ENCODE measurements at places on chromosomes 3 and 15.
A peak's percentile ranks its signal among the peaks of the same experiment; 100 is the strongest.

DNA sequence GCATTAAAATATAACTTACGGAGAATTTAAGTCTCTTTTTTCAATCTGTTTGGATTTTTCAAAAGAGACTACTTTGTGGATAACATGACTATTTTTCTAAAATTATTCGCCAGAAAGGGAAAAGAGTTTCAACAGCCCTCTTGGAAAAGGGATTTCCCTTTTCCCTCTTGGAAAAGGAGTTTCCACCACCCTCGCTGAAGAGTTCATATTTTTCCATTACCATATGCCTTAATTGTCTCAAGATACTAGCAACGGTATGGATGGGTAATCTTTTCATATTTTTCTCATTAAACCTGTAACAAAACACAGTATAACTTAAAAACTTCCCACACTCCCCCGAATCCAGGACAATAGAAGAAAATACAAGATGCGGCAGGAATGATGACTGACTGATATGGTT, 66.1 kb upstream of the SPATA12 start:
- no peak for DNase-seq

DNA sequence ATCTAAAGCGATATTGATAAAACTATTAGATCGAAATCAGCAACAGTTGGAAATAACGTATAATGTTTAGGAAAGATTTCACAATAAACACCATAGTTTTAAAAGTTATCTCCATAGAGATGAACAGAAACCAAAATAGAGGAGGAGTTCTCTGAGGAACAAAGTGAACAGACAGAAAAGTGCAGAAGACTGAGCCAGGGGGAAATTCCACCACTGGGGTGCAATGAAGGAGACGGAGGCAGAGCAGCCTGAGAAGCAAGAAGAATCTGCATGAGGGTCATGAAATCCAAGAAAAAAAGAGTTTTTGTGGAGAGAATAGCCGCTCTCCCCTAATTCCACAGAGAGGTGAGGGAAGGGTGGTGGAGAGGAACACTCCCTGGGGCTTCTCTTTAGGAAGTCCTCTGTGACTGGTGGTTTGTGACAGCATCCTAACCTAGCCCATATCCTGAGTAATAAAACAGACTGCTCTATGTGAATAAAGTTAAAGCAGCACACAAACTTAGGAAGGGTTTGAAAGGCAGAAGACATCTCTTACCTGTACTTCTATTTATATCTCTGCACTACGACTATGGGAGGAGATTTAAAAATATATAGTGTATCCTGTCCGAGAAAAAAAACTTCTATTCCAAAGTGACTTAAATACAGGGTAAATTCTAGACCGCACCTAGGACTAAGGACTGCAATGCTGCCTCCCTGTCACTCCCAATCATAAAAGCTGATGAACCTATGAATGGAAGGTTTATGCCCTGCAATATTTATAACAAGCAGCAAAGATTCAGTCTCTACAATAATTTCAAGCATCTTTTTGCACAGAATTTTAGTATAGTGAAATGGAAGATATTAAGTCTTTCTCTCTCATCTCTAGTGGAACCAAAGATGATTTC, 22.9 kb downstream of the ATP8B4 start:
- DNase-seq: no peak

GRCh38 chr3:87076946-87077345, 86.0 kb upstream of the VGLL3 start:
- no peak for DNase-seq

GRCh38 chr3:11465744-11466616, 177.7 kb downstream of the VGLL4 start:
- no peak for DNase-seq

GRCh38 chr15:81766829-81767475, 278.9 kb downstream of the MEX3B start:
- no peak for DNase-seq

DNA sequence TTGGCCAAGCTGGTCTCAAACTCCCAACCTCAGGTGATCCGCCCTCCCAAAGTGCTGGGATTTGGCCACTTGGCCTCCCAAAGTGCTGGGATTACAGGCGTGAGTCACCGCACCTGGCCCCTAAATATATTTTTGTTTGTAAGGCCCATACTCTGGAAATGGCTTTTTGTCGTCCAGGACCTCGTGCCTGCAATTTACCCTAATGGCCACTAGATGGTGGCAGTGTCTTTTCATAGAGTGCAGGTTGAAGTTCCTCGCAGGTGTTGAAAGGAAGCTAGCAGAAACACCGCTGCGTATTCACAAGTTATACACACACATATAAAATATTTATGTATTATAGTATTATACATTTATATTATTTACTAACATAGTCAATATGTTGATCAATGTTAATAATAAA, 97.2 kb downstream of the LRTM1 start:
- no peak for DNase-seq

DNA sequence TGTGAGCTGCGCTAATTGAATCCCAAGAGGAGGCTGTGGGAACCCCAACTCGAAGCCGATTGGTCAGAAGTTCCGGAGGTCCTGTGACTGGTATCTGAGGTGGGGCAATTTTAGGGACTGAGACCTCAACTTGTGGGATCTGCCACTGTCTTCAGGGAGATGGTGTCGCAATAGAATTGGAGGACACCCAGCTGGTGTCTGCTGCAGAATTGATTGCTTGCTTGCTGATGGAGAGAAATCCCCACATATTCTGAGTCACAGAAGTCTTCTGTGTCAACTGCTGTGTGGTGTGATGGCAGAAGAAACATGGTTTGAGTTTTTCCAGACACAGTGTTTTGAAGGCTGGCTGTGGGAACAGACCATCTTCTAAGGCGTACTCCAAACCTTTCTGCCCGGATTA, 99.7 kb upstream of the PLXNA1 start:
- DNase-seq: no peak

- no peak for DNase-seq
Observed at GRCh38 chr3:70201975-70202374, 110.5 kb downstream of the MDFIC2 start.

GRCh38 chr15:48285329-48286214, 45.7 kb upstream of the DUT start:
- DNase-seq: peak; percentile 54

- DNase-seq: peak; percentile 26
Observed at GRCh38 chr15:60444289-60444912, 34.5 kb downstream of the ICE2 start.

GRCh38 chr3:114856835-114857234, 290.3 kb downstream of the ZBTB20 start:
- DNase-seq: no peak

DNA sequence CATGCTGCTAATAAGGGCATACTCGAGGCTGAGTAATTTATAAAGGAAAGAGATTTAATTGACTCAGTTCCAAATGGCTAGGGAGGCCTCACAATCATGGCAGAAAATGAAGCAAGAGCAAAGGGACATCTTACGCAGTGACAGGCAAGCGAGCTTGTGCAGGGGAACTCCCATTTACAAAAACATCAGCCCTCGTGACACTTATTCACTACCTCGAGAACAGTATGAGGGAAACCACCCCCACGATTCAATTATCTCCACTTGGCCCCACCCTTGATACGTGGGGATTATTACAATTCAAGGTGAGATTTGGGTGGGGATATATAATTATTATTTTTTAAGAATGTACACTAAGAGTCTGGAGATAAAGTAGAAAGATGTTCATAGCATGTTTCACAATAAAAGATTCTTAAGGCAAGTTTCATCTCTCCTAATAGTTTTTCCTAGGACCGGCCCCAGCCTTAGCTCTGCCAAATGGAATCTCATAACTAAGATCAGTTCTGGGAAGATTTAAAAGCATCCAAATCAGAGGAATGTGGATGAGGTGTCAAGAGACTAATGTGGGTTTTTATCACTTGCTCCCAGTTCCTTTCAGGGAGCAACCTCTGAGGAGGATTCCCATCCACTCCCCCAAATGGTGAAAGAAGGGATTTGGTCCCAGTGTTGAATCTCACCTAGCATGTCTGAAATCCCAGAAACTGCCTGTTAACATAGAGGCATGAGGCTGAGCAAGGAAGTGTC, 221.0 kb downstream of the ZMAT3 start:
- no peak for DNase-seq

GRCh38 chr3:157442729-157443128, 6.1 kb downstream of the PTX3 start:
- no peak for DNase-seq

GRCh38 chr3:126306397-126306796, 50.8 kb downstream of the KLF15 start:
- DNase-seq: no peak

- DNase-seq: no peak
Observed at GRCh38 chr3:115548611-115549010, 74.7 kb upstream of the GAP43 start.

- peak; percentile 38 for DNase-seq
Observed at GRCh38 chr15:84750583-84751092, 2.2 kb downstream of the ZNF592 start.

DNA sequence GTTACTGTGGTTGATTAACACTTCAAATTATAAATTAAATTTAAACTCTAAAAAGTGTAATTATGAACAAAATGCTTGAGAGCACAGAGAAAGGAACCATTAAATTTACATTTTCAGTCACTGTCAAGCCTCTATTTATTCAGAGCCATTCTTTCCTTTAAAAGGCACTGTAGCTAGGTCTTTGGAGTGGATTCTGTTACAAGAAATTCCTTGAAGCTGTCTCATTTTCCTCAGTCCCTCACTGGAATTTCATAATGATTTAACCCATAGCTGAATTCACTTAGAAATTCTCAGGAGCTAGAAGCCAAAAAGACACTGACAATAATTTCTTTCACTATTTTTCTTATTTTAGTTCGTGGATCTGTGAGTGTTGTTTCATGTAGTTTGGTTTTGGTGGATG, 81.2 kb upstream of the TCF12 start:
- no peak for DNase-seq

- DNase-seq: no peak
Observed at GRCh38 chr3:52188556-52188955, 9.4 kb upstream of the ALAS1 start.

DNA sequence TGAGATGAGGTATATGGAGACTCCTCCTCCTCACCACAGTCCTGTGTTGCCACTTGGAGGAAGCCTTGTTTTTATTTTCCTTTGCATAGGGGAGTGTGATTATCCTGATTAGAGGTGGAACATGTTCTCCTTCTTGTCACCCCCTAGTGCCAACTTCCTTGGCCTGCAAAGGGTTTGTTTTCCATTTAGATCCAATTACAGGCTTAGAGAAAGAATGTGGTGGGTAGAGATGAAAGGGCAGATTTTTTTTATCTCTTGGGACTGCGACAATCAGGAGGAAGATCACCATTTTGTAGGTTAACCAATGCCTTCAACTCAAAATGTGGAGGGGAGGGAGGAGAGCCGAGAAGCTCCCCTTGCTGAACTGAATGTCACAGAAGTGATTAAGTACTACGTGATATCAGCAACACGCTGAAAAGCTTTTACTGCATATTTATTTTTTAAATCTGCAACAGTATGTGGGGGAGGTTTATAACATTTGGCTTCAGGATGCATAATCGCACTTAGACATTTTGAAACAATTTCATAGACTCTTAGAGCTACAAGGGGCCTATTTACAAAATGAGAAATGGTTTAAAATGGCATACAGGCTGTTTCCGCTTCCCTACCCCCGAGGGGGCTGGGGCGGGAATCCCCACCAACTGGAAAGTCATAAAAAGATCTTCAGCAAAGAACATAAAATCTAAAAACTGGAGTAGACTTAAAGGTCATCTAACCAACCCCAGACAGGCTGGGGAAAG, 2.4 kb downstream of the LMCD1 start:
- no peak for DNase-seq

GRCh38 chr15:39807791-39808190, 25.1 kb upstream of the FSIP1 start:
- DNase-seq: no peak

- no peak for DNase-seq
Observed at GRCh38 chr3:14773691-14774128, 45.1 kb upstream of the FGD5 start.

DNA sequence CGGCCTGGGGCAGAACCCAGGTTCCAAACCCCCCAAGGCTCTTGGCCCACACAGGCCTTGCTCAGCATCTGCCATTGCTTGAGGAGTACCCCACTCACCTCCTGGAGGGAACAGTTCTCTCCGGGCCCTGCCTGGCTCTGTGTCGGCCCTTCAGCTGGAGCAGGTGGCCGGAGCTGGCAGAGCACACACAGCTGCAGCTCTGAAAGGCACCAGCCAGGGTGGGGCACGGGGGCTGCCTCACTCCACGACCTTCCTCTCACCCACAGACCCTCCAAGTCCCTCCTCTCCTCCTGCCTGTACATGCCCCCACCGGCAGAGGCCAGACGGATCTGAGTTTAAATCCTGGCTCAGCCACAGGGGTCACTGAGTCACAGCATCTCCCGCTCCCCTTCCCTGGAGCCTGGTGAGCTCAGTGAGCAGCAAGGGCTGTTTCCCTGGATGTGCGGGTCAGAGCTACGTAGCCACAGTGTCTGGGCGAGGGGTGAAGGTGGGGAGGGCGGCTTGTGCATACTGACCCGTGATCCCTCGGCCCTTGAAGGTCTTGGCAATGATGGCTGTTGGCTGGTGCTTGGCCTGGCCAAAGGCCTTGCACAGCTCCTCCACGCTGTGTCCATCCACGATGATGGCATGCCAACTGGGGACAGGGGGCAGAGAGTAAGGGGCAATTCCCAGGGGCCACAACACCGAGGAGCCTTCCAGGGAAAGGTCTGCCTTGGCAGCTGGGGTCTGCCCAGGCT, 23.0 kb downstream of the TKT start:
- no peak for DNase-seq

GRCh38 chr3:25427563-25427941, 511 bp upstream of the RARB start:
- no peak for DNase-seq

GRCh38 chr3:128923576-128923975, 44.2 kb downstream of the ACAD9 start:
- DNase-seq: peak; percentile 41

DNA sequence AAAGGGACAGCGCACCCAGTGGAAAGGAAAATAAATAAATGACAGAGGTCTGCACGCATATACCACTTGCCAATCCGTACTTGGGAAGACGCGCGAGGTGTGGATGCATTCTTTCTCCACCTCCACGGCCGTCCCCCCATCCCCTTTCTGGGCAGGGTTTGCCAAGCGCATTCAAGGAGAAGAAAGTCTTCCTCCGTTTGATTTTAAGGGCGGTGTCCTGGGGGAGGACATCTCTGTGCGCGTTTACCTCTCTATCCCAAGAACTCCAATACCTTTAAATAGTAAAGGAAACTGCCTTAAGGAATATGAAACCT, 576 bp upstream of the MB21D2 start:
- DNase-seq: no peak

DNA sequence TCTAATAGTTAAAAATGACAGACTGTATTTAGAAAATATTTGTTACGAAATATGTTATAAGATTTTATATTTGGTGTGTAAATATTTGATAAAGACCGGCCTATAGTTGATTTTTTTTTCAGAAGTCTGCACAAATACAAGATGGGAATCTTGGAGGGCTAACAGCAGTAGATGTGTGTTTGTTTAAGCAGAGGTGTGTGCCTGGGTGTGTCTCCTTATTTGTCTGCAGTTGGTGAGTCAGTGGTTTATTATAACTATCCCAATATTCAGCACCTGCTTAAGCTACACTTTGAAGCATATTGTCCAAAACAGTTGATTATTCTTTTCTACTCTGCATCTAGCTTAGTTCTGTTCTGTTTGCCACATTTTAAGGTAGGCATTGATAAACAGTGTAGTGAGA, 12.4 kb downstream of the GLCE start:
- DNase-seq: no peak

- no peak for DNase-seq
Observed at GRCh38 chr3:43879166-43879565, 188.4 kb downstream of the ABHD5 start.

Measured in CD4-positive, alpha-beta T cell treated with Interleukin-4 for 1 hour (primary cell).